SK-MEL-5 (cell line): ENCODE measurements at places on chromosomes 3 and 15. TPM values are rescaled to one million over a fixed set of nuclear protein-coding genes. Genes with fewer than 3 reads are reported as not detected.

DNA sequence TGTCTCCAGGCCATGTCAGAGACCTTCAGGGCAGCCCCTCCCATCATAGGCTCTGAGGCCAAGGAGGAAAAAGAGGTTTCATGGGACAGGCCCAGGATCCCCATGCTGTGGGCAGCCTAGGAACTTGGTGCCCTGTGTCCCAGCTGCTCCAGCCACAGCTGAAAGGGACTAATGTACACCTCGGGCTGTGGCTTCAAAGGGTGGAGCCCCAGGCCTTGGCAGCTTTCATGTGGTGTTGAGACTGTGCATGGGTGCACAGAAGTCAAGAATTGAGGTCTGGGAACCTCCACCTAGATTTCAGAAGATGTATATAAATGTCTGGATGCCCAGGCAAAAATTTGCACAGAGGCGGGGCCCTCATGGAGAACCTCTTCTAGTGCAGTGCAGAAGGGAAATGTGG lies 6.6 kb upstream of the SSR3 start:
- no peak for DNase-seq

DNA sequence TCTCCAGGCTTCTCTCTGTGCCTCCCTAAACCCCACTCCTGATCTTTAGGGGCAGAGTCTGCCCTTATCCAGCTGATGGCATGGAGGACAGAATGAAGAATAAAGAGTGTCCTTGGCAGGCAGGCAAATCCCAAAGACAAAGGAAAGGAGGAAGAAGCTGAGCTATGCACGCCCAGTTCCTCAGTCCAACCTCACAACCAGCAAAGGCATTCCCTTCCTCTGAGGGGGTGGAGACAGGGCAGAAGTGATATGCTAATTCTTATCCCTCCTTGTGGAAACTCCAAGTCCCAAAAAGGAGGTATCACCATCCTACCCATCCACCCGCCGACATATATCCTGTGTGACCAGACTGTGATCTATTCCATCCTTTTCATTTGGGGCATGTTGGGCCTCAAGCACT lies 10.5 kb upstream of the CCDC54 start:
- DNase-seq: no peak

GRCh38 chr3:9942934-9943690 lies 9.1 kb downstream of the PRRT3 start:
- no peak for DNase-seq

The CPLX3 gene
- total RNA-seq: not detected in 2 replicates

The LXN gene
- total RNA-seq: 244 and 273 TPM in 2 replicates
